ENCODE measurements at places on chromosomes 12 and 14.
A peak's percentile ranks its signal among the peaks of the same experiment; 100 is the strongest.

DNA sequence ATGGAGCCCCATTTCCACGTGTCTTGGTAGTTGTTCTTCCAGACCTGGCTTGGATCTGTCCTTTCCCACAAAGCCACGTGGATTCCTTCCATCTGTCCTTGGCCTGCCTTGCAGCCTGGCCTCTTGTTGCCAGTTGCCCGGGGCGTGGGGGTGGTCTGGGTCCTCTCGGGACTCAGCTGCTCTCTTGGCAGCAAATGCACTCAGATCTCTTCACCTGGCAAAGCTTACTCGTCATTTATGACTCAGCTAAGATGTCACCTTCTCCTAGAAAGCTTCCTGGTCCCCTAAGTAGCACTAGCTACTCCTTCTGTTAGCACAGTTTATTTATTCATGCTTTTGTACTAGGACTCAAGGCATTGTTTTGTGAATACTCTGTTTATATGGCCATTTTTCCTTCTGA lies 13.6 kb downstream of the PLEKHG3 start:
- DNase-seq: no peak

- DNase-seq: no peak
Measured at GRCh38 chr12:118984161-118984943, 3.0 kb downstream of the SRRM4 start.

GRCh38 chr14:90290337-90291011 lies 34.1 kb downstream of the PSMC1 start:
- no peak for DNase-seq

DNA sequence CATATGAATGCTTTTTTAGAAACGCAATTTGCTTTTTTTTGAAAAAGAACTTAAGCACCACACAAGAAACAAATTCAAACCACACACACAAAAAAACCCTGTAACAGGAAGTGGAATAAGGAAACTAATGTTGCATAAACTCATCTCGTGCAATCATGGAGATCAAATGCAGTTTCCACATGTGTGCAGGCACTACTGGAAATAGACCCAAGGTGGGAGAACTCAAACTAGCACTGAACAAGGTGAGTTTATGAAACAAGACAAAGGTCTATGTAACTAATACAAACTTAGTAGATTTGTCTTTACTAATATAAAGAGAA lies 17.5 kb downstream of the NIN start:
- DNase-seq: peak; percentile 81

GRCh38 chr12:93944201-93944600 lies 204.2 kb upstream of the PLXNC1 start:
- DNase-seq: no peak

- DNase-seq: no peak
Measured at GRCh38 chr12:33669349-33669748, 229.7 kb upstream of the SYT10 start.

DNA sequence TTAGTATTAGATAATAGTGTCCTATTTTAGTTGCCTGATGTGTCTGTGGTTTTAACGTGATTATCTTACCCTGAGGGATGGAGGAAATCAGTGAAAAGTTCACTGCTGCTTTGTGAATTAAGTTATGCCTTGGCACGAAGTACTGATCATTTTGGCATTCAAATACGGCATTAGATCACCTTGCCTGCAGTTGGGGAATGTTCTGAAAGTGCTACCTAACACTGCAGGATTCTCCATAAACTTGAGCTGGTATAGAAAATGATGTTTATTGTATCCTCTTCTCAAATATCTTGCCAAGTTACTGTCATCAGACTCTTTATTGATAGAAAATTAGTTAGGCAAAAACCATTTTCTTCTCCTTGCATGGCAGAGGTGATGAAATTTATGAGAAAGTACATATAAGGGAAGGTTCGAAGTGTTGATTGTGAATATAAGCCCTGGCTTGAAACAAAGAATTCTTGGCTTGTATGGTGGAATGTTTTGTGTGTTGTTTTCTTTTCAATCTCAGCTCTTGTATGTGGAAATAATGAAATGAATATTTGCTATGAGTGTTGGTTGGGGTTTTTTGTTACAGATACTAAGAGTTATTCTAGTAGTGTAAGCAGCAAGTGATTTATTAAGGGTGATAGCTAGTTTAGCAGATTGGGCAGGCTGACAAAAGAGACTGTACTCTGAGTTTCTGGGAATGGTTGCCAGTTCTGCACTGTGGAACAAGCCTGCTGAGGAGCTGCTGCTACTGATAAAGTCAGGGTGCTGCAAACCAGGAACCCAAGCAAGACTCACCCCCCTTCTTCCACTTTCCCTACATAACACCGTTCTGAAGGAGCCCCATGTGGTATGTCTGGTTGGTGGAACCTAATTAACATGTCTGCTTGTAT lies 448.3 kb downstream of the PCNX1 start:
- no peak for DNase-seq

GRCh38 chr12:52353766-52354165 lies 13.5 kb downstream of the KRT85 start:
- no peak for DNase-seq

DNA sequence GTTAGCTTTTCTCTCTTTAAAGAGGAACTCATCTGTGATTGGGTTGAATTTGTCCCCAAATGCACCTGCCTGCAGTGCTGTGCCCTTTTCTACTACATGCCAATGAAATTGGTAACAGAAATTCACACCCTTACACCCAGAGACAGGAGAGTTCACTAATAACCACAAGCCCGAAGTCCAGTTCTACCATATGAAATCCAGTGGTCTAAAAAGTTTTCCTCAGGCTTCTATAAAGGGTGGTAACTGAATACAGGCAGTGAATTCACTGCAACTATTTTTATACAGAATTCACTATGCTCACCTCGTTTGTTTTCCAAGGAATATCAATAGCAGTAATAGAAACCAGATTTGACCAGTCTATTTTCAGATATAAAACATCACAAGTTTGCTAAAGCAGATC lies 31.5 kb upstream of the SOS2 start:
- DNase-seq: no peak

GRCh38 chr12:50006754-50007442 lies 18.4 kb downstream of the RACGAP1 start:
- no peak for DNase-seq

DNA sequence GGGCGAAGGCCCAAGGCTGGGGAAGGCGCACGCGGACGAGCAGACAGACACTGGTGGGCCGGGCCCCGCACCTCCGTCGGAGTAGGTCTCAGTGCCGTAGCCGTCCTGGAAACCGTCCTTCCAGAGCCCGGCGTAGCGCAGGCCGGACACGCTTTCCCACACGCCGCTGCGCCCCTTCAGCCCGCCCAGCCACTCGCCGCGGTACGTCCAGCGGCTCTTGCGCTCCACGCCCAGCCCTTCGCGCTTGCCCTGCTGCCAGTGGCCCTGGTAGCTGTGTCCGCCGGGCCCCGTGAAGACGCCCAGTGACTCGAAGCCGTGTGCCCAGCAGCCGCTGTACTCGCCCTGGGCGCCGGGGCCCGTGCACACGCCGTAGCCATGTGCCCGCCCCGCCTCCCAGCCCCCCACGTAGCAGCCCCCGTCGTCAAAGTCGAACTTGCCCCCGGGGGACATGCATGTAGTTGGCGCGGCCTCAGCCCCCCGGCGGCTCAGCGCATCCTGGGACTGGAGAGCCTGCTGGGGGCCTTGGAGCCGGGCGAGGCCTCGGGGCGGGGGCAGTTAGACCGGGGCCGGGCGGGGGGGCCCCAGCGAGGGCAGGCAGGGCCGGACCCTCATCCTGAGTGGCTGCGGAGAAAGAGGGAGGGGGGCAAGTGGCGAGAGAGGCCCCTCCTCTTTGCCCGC lies 1.4 kb downstream of the JPH4 start:
- no peak for DNase-seq

GRCh38 chr14:104051092-104051813 lies 34.2 kb upstream of the ASPG start:
- DNase-seq: no peak

- no peak for DNase-seq
Measured at GRCh38 chr14:100649173-100649519, 61.9 kb upstream of the BEGAIN start.

GRCh38 chr14:93737634-93738033 lies 50.7 kb downstream of the PRIMA1 start:
- DNase-seq: no peak

GRCh38 chr12:132500142-132500855 lies 10.3 kb downstream of the FBRSL1 start:
- DNase-seq: no peak

DNA sequence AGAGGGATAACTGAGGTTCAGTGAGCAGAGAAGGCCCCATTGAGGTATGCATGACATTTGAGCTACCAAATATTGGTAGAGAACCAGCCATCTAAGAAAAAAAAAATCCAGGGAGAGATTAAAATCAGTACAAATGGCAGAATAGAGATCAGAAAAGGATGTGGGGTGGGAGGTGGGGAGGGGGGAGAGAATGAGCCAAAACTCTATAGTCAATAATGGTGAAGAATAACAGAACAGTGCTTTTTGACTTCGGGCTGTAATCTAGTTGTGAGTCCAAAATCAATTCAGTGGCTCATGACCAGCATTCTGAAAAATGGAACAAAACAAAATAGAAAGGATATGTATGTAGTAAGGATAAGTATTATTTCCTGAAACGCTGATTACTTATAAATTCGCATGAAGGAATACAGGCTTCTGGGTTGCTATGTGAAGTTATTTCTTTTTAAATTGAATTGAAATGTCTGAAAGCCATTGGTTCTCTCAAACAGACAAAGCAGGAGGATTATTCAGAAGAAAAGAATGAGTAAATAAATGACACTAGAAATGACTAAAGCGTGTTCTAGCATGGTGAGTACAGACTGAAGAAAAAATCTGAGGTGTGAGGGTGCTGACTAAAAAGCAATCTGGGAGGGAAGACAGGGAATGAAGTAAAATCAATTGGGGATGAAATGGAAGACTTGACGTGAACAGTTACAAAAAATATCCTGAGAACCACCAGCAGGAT lies 72.4 kb downstream of the ATP2B1 start:
- no peak for DNase-seq

DNA sequence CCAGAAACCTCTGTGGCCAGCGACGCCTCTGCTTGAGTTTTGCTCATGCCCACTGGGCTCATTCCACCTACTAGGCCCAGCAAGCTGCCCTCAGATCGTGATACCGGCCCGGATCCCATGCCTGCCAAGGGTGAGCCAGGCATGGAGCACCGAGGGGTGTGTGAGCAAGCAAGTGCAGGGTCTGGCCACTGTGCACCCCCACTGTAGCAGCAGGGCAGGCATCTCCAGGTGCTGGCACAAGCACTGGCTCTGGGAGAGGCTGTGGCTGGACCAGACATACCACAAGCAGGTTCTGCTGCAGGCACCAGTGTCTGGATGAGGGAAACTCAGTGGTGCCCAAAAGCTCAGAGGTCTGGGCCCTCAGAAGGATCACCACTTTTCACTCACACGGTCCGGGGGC lies 20.6 kb downstream of the FAM186A start:
- DNase-seq: no peak

- no peak for DNase-seq
Measured at GRCh38 chr12:58804749-58805148, 115.6 kb downstream of the LRIG3 start.

- DNase-seq: no peak
Measured at GRCh38 chr14:77324816-77325745, 4.2 kb downstream of the GSTZ1 start.
